ENCODE measurements at places on chromosomes 6 and 20.
A peak's percentile ranks its signal among the peaks of the same experiment; 100 is the strongest.

- DNase-seq: no peak
Measured at GRCh38 chr20:15794409-15794808, 778.8 kb downstream of the KIF16B start.

GRCh38 chr6:166595061-166595780 lies 8.7 kb upstream of the RAMACL start:
- no peak for DNase-seq

DNA sequence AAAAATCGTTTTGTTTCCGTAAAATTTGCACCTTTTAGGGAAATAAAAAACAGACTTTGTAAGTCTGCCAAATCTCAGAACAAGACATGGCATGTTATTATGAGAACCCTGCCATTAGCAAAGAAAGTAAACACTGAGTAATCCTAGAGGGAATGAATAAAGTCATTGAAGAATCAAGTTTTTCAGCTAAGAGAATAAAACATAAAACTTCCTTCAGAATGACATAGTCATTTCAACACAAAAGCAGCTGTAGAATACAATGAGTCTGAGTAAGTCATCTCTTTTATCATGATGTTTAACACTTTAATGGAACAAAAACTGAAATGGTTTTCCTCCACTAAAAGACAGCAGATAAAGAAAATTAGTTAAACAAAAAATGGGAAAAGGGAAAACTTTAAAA lies 10.3 kb upstream of the DST start:
- no peak for DNase-seq

GRCh38 chr6:118403036-118403435 lies 145.1 kb upstream of the PLN start:
- DNase-seq: no peak

DNA sequence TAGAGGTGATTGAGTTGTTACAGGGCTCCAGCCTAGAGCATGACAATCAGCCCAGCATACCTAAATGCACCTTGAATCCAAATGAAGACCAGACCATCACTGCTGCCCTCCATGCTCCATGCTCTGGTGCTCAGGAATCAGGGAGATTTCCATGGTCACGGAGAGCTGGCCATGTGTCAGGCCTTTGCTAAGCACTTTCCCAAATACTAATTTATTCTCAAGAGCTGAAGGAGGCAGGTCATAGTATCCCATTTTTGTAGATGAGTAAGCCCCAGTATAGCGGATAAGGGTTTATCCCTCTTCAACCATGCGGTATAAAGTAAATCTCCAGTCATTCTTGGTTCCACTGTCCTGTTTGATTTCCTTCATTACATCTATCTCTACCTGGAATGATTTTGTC lies 240.8 kb downstream of the TFAP2A start:
- no peak for DNase-seq

GRCh38 chr6:90177544-90178383 lies 118.9 kb downstream of the BACH2 start:
- no peak for DNase-seq

DNA sequence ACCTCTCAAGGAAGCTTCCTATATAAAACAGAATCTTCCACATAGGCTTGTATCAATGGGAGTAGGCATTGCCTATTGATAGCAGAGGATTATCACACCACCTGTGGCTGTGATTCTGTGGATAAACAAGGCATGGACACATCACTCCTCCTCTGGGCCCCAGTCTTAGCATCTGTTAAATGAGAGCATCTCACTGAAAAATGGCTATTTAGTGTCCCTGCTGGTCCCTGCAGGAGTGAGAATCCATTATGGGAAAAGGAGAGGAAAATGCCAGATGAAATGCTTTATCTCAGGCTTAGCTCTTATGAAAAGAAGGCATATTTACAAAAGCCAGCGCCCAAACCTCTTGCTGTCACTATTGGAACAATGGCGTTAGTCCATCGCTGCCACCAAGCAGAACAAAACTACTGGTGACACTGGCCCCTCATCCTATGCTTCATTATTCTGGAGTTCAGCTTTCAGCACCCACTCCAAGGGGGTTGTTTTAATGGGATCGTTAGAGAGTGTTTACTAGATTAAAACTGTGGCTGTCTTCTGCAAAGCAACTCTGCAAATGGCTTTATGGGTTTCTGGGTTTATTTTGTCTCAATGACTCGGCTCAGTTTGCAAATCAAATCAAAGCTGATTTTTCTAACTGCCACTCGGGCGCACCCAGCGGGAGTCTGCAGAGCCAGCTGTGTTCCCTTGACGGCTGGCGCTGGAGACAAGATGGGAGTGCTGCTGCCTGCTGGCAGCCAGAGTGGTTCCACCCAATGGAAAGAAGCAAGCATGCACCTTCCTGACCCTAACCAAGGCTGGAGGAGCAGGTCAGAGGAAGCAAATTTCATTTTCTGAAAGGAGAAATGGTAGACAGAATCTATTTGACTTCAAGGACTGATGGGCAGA lies 658.8 kb upstream of the CHD6 start:
- no peak for DNase-seq

DNA sequence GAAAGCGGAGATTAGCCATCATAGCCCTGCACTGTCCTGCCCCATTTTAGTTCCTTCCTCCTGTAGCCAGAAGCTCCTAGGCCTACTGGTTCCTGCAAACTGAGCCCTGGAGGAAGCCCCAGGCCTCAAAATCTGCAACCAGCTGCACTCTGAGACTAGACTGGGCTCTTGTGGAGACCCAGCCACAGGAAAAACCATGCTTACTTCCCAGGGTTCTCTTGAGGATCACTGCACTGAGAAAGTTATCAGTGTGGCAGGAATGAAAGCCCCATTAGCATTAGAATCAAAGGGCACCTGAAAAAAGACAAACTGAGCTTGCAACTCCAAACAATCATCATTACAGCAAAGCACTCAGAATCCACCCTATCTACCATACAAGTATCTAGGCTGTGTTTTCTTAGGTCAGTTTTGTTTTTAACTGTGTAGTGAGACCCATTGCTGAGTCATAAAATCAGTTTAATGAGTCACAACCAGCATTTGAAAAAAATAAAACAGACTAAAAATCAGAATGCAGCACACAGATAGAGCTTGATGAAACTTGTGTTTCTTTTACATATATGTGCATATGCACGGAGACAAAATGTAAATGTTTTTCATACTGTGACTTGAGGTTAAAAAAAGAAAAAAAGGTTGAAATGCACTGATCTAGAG lies 91.0 kb downstream of the UNC5CL start:
- DNase-seq: no peak

DNA sequence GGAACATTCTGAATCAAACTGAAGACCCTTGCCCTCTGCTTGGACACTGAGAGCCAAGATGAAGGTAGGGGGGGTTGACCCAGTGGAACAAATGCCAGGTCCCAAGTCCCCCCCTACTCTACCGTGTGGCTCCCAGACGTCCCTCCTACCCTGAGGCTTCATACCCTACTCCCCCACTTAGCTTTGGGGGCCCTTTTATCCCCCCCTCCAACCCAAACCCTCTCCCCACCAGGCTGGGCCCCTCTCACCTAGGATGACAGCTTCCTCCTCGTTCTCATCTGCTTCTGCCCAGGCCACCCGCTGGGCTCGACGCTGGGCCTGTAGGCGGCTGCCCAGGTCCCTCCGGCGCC lies 1.5 kb downstream of the DDRGK1 start:
- DNase-seq: no peak

- no peak for DNase-seq
Measured at GRCh38 chr6:90202156-90202555, 94.5 kb downstream of the BACH2 start.

DNA sequence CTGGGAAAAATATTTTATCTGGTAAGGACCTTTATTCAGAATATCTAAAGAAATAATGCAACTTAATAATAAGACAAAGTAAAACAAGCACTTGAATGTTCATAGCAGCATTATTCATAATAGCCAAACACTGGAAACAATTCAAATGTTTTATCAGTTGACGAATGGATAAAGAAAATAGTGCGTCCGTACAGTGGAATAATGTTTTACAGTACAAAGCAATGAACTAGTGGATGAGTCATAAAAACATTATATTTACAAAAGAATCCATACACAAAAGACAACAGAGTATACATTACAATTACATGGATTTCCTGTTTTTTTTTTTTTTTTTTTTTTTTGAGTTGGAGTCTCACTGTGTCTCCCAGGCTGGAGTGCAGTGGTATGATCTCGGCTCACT lies 12.7 kb downstream of the SMAP1 start:
- DNase-seq: no peak

GRCh38 chr6:106586815-106587415 lies 42.4 kb downstream of the RTN4IP1 start:
- DNase-seq: no peak

DNA sequence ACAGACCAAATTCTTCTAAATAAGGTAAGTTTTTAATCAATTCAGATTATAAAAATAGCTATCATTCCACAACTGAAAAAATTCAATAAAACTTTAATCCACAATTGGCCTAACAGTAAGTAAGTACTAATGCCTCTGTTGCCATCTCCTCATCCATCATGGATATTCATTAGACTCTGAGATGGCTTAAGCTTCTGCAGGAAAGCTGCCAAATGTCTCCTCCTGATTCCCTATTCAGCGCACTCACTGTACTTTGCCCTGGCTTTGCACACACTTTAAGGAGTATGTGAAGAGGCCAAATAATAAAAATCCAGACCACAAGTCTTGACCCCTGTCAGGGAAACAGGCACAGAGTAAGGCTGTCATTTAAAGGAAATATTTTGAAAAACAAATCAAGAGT lies 23.6 kb downstream of the PGM3 start:
- DNase-seq: no peak

DNA sequence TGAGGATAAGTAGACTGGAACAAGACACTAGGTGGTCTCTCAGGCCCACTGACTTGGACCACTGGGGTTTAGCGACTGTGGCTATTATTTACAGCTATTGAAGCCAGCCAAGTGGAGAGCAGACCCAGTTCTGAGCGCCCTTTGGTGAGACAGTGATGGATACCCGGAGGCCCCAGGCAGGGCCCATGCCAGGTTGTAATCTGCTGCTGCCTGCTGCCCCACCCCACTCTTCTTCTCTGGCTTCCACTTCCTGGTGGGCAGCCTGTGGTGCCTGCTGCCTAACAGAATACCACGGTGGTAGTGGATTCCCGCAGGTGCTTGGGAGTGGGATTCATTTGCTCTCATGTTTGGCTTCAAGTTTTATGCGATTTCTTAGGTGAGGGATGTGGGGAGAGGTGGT lies 570 bp downstream of the RAB44 start:
- DNase-seq: no peak

DNA sequence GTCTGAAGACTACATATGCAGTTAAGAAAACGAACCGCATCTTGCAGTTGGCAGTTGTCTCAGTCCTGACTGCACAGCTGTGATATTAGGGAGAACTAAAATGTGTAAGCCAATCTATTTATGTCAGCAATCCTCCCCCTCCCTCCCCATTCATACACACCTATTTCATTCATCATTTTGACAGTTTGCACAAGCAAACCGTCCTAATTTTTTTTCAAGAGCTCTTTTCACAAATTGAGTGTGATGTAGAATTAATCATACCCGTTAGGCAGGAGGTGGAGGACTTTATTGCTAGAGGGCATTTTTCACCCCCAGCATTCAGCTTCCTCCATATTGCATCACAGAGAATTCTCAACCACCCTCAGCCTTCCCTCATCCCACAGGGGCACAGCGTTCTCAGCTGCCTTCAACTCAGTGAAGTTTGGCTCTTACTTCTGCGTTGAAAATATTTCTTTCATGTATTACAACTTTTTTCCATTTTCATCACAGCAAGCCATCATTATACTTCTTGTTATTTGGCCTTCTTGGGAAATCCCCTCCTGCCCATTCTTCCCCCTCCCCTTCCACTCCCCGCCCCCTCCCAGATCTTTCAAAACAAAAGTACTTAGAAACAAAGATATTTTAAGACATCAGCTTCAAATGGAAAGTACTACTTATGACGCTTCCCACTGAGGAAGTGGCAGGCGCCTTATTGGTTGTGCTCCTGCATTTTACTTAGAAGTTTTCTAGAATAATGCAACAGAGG lies 37.5 kb downstream of the NOX3 start:
- DNase-seq: peak; percentile 6

GRCh38 chr6:43873806-43874714 lies 104.0 kb downstream of the VEGFA start:
- no peak for DNase-seq

GRCh38 chr20:58896820-58897219 lies 44.3 kb downstream of the GNAS start:
- DNase-seq: no peak

DNA sequence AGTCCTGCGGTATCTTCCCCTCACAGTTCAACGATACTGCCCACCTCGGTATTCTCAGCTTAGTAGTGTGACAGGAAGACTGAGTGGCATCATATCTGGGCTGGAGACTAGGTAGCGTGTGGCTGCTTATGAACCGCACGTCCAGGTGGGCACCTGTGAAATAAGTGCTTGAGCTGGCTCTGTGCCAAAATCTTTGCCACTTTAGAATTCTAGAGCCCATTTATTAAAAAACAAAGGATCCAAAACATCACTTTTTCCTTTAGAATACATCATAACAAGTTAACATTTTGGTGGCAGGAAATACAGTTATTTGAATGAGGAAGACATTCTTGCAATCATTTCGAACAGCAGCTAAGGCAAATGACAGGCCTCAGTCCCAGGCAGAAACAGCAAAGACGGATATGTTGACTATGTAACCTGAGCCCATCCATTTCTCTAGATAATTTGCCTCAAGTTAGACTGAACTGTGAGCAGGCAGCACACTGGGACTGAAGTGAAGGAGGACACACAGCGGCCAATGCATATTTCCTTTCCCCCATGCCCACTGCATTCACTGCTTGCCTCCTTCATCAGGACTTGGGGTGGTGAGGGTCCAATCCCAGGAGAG lies 136.6 kb downstream of the GMDS start:
- DNase-seq: no peak

DNA sequence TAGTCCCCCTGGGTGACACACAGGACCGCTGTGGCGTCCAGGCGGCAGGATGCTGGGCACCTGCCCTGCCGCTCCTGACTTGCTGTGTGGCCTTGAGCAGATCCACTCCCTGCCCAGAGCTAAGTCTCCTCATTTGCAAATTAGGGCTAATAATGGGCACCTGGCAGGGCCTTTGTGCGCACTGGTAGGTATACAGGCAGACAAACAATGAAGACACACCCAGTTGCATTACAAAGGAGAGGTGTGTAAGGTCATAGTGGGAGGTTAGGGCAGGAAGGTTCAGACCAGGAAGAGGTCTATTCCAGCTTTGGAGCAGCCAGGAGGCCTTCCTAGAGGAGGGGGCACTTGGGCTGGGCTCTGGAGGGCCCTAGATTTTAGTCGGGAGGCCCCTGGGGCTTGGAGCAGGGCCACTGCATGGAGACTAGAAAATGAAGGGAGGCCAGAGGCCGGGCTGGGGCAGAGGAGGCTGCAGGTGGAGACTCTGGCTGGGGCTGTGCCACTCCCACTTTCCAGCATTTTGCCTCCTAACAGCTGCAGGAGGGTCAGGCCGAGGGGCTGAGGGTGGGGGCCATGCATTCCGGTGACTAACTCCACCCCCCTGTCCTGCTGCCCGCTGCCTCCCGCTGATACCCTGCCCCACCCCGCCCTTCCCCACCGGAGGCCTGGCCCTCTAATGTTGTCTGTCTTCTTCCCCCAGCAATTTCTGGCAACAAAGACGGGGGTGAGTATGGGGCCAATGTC lies 28.5 kb downstream of the MYH7B start:
- no peak for DNase-seq

Measured in activated naive CD4-positive, alpha-beta T cell (primary cell).